Stimulated activated CD8-positive, alpha-beta memory T cell treated with anti-CD3 and anti-CD28 coated beads, Interleukin-4, amount 100 ng/mL, for 1 hour (primary cell): ENCODE measurements at places on chromosomes 1 and 21.

GRCh38 chr1:30368651-30369240, 354.6 kb downstream of the MATN1 start:
- DNase-seq = no peak

DNA sequence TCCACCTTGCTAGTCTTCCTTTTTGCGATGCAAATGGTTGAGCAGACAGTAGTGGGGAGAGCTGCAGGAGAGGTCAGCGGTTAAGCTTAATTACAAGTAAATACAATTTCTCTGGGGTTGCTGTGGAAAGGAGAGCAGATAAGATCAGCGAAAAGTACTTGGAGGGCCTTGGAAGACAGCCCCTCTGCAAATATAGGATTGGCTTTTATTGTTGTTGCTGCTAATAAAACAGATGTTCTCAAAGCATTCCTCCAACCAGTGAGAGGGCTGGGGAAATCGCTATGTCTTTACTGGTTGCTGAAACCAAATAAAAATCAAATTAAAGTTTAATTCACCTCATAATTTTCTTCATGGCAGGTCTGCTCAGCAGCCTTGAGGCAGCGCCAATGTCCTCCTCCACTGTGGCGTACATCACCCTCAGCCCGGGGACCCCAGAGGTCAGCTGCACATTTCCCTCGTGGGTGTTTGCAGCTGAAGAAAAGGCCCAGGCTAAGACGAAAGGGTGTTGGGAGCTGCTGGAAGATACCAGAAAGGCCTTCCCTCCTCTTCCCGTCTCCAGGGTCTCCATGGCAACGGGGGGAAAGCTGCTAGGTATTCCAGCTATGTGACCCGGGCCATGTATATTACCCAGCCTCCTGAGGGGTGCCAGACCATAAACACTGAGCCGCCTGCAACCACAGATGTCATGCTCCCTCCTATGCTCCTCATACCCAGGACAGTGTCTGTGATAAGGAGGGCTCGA, 54.6 kb upstream of the POU2F1 start:
- no peak for DNase-seq

GRCh38 chr1:90045853-90046563, 51.1 kb downstream of the ZNF326 start:
- DNase-seq = no peak

- DNase-seq = no peak
Measured at GRCh38 chr21:35202431-35202830, 153.3 kb upstream of the RUNX1 start.

DNA sequence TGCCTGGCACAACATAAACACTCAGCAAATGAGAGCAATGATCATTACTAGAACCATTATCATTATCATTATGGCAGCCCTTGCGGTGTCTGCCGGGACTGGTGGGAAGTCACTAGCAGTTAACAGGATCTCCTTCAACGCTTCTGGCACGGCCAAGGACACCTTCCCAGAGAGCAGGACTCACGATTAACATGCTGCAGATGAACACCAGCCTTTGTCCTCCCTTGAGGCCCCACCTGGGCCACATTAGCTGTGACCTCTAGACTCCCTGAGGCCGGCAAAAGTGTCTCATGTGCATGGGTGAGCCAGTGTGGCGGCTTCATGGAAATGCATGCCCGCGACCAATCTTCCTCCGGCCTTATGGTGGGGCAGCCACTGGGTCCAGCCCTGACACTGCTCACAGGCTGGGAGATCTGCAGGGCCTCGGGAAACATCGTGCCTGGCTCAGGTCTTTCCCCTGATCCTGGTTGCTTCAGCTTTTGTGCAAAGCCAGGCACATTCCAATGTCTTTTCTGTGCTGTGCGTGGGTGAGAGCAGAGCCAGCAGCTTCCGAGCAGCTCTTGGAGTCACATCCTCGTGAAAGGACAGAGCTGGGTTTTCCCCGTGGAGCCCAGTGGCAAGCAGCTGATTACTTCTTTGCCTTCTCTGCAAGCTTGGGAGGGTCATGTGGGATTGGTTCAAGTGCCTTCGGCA, 107.3 kb downstream of the HMGB4 start:
- no peak for DNase-seq

DNA sequence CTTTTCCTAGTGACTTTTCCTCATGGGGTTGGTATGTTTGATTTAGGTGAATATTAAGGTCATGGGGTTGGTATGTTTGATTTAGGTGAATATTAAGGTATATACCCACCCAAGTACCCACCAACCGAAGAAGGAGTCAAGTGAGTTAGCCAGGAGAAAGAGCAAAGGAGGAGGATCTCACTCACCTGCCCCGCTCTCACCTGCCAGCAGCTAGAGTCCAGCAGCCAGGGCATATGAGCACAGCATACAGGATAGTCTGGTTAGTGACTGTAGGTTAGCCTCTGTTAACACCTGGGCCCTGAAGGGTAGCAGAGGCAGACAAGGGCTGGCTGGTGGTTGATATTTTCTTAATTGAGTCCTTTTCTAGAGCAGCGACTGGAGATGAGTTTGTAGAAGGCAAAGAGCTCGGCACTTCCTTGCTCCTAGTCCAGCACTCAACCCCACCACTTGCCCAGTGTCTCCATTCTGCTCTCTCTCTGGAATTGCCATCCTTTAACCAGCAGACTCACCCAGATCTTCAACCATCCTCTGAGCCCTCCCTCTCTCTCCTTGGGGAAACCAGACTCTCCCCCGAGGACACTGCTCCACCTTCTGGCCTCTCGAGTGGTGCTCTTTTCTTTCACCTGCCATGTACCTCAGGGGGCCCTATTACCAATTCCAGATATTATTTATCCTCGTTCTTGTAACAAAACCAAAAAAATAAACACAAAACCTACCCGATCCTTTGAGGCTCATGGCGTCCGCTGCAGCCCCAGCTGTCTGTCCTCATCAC, 16.3 kb upstream of the DESI2 start:
- DNase-seq = no peak

DNA sequence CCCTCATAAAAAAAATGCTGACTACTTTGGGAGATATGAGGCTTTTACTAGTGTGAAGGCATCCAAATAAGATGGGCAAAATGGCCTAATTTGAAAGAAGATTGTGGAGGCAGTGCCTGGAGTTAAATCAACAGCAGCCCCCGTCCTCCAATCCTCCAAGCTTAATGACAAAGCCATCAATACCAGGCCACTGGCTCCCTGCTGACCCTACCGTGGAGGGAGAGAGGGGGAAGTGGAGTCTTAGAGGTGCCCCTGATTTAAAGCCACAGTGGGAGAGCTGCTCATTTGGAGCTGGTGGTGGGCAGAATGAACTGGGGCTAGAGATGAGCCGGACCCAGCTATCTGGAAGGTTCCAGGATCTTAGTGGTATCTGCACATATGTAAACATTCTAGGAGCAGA, 24.3 kb upstream of the KNCN start:
- no peak for DNase-seq

DNA sequence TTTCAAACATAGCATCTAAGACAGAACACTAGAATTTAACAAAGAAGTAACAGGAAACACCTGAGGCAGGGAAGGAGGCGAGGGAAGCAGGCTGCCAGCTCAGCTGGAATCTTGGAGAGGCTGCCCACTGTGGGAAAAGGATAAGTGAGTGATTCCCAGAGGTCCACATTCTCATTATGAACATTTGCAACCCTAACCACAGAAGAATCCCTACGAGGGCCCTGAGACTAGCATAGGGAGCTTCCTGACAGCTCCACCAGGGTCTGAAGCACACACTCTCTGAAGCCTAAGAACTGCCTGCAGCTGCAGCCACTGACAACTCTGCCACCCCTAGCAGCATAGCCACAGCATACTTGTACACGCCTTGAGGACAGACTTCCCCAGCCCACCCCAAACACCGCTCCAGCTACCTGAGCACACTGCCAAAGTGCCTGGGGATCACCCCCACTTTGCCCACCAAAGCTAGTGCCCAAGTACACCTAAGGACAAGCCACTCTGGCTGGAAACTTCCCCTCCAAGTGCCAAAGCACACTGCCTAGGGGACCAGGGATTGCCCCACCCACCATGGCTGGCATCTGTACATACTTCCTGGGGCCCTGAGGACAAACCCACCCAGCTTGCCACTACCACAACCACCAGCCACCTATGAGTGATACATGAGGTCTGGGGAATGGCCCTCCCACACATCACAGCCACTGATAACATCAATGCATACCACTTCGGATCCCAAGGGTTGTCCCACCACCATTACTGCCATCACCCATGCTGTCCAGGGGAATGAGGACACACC, 76.6 kb upstream of the GUCA2A start:
- DNase-seq = no peak

DNA sequence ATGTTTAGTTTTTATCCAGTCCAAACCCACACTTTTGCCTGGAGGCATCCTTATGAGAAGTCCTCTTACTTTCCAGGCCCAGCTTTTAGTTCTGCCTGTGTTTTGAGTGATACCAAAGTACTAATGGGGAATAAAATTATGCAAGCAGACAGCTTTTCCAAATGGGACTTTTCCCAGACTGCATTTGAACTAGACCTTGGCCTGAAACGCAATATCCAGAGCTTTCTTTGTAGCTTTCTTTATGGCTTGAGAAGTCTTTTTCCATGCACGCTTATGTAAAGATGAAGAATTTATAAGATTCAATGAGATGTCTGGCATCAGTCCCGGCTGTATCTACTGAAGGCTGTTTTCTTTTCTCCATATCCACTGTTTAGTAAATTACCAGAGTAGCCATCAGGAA, 236.6 kb upstream of the RAB4A start:
- DNase-seq = no peak

GRCh38 chr1:8154621-8155052, 128.5 kb upstream of the ERRFI1 start:
- no peak for DNase-seq

DNA sequence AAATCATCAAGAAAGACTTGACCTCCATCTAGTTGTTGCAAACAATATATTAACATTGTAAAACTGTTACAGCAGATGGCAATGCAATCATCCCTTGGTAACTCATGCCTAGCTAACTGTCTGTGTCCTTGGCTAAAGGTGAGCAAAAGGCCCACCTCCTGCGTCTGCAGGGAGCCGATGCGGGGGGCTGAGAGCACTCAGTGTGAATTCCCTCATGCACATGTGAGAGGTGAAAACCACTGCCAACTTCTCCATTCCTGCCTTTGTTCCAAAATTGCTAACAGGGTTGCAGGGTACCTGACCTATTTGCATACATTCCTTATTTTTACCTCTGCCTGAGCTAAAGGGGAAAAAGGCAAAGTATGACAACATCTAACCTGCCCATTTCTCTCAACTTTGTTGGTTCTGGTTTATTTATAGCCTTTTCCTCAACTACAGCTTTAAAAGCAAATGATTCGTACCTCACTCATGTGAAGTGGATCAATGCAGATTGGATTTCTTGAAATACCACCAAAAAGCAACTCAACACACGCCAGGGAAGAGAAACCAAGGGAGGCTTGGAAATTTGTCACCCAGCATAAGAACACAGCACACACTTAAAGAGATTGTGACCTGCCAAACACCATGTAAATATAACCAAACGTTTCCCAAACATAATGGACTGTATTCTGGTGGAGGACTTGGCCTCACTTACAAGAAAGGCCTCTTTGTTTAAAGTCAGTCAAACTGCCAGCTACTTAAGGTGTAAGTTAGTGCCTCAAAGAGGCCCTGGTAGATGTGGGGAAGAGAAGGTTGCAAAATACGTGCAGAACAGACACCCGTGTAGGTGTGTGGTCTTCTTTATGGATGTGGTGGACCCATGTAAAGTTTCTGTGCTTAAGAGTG, 651.0 kb downstream of the SMYD3 start:
- DNase-seq = no peak

- no peak for DNase-seq
Measured at GRCh38 chr1:9341301-9341845, 48.7 kb downstream of the SPSB1 start.

DNA sequence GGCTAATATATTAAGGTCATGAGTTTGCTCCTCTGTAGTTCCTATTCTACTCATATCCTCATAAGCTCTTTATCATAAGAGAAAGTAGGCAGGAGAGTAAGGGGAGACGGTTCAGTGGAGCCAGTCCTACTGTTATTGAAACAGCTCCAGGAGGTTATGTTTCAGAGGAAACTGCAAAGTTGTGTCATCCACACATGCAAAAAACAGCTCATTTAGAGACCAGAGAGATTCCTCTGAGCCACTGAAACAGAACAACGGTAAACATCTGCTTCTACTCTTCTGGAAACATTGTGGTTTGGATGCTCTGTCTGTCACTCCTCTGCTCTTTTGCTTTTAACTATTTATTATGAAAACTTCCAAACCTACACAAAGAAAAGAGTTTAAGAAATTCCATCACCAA, 66.3 kb upstream of the PPP2R5A start:
- DNase-seq = no peak

DNA sequence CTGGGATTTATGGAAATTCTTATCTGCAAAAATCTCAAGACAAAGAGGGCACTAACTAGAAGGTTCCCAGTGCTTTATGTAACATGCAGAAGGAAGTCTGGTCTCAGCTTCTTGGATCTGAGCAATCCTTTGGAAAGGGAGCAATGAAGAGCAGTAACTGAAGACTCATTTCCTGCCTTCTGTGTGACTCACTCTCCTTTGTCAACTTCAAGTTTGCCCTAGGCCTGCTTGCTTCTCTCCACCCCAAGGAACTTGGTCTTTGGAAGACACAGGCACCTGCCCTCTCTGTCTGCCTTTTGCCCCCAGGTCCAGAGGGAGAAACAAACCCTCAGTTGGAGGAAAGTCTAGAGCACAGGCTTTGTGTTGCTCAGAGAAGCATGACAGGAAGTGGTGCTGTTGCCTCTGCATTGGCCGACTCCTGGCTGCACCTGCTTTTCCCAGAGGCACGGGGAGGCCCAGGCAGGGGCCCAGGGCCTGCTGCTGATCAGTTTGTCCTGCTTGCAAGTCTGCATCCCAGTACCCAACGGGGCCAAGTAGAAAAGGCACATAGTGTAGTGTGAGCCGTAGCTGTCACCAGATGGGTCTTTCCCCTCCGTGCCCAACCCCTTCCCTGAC, 137.2 kb downstream of the DHRS3 start:
- no peak for DNase-seq

- no peak for DNase-seq
Measured at GRCh38 chr1:181911715-181912114, 149.8 kb downstream of the ZNF648 start.

DNA sequence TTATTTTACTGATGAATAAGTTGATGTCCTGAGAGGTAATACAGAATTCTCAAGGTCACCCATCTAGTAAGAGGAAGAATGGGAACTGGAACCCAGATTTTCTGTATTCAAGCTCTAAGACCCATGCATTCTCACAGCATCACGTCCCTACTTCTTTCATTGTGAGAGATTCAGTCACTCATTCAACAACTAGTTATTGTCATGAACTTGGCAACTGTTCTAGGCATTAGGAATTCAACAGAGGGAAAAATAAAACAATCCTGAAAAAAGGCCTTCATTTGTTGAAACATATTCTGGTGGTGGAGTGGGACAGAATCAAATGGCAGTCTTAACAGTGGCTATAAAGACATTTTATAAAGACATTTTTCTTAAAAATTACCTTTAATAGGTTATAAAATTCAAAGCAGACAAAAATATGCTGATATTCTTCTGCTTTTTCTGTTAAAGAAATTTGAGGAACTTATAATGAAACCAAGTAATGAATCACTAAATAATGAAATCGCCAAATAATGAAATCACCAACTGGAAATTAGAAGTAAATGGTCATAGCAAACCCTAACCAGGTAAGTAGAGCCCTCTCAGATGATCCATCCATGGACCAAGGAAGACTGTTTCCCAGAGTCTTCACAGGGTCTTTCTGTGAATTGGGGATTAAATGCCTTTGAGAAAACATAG, 136.5 kb upstream of the DPYD start:
- no peak for DNase-seq
